GM23338 (cell line): ENCODE measurements at places on chromosomes 6 and 20.
A peak's percentile ranks its signal among the peaks of the same experiment; 100 is the strongest.

DNA sequence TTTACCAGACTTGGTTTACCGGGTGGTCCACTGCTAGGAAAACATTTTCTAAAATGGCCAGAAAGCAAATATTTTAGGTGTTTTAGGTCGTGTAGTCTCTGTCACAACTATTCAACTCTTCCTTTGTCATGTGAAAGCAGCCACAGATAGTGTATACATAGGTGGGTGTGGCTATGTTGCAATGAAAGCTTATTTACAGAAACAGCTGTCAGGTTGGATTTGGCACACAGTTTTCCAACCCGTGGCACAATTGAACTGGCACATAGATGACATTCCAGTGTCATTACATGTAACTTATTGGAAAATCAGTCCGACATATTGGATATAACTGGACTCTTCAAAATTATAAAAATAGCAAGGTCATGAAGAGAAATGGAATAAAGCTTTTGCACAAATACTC, 68.9 kb upstream of the KCNQ5 start:
- DNase-seq, result no peak

GRCh38 chr20:21505810-21506530, 7.9 kb downstream of the NKX2-2 start:
- peak; percentile 78 for DNase-seq

DNA sequence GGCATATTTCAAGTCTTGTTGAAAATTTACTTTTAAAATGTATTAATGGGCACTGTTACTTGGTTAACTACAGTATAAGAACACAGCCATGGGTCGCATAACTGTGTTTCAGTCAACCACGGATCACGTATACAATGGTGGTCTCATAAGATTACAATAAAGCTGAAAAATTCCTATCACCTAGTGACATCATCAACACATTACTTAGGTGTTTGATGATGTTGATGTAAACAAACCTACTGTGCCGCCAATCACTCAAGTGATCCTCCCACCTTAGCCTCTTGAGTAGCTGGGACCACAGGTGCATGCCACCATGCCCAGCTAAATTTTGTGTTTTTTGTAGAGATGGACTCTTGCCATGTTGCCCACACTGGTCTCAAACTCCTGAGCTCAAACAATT, 16.7 kb upstream of the ETV7 start:
- no peak for DNase-seq

- no peak for DNase-seq
Measured at GRCh38 chr6:136079701-136080565, 170.2 kb downstream of the MTFR2 start.

DNA sequence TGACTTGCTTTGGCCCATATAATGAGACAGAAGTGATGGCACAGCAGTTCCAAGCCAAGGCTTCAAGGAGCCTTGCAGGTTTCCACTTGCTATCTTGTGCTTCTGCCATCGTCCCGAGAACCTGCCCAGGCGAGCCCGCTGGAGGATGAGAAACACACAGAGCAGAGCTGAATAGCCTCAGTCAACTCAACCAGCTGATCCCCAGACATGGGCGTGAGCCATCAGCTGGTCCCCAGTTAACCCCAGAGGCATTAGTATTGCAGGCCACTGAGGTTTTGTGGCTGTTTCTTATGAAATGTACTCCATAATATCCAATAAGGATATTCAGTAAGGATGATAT, 81.7 kb upstream of the SHLD1 start:
- DNase-seq, result no peak

GRCh38 chr20:25135031-25135430, 53.1 kb upstream of the VSX1 start:
- DNase-seq, result no peak

- DNase-seq, result no peak
Measured at GRCh38 chr20:38133680-38134426, 31.2 kb downstream of the TGM2 start.

DNA sequence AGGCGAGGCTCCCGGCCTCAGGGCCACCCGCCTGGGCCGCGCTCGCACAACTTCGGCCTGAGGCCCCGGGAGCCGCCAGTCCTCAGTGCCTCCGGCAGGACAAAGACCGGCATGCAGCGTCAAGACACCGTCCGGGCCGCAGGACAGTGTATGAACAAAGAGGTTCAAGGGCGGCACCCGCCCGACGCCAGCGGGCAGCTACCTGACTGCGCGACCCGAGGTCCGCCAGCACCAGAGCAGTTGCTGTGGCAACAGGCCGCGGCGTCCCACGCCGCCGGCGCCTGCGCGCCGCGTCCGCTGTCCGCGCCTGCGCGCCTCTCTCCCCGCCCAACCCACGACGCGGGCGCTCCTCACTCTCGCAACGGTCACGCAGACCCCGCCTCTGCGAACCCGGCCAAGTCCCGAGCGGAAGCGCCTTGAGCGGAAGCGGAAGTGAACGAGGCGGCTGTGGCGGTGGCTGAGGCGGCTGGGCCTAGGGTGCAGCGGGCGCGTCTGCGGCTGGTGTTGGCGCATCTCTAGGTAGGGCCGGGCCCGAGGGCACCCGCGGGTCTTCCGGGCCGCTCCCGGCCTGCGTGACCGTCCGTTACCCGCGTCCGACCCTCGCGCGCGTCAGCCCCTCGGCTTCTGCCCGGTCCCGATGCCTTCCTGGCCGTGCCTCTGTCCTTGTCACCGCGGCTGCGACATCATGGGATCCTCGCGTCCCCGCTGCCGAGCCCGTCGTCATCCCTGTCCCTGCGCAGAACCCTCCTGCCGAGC, at the start of gene FAM120B:
FAM120B (plus strand) TSS at position 435 of the 756 bp plus-strand sequence. CDS start 10,633 bp downstream, outside the sequence.
- peak; percentile 82 for DNase-seq

DNA sequence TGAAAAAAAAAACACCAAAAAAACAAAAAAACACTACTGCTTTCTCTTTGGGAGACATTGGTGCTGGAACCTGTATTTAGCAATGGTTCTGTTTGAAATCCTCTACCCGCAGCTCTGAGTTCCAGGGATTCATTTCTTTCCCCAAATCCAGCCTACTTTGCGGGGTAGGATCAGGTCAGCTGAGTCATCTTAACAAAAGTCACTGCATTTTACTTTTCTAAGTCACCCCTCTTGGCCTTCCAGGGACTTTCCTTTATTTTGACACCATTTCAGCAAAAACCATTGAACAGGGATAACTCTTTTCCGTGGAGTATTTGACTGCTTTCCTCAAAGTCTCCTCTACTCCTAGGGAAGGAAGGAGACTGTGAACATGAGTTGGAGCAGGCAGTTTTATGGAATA, 837.6 kb downstream of the MAFB start:
- no peak for DNase-seq

GRCh38 chr6:46240866-46241565, 70.2 kb upstream of the ENPP5 start:
- DNase-seq, result no peak
